Effector memory CD4-positive, alpha-beta T cell (primary cell): ENCODE measurements at places on chromosomes 12 and 14.

GRCh38 chr14:55383541-55384140 is 28.0 kb downstream of the ATG14 start:
- no peak overlapping the region for H3K27ac ChIP-seq
- DNase-seq = no peak
- no peak overlapping the region for H3K4me3 ChIP-seq
- H3K27me3 ChIP-seq = no peaks in the 10 kb centered on the region
- H3K4me1 ChIP-seq = no peaks in the 10 kb centered on the region

- no peaks in the 10 kb centered on the region for H3K27me3 ChIP-seq
- no peak for DNase-seq
- H3K36me3 ChIP-seq = no peaks in the 10 kb centered on the region
- no peak overlapping the region for H3K27ac ChIP-seq
- peaks cover 21% of the 10 kb centered on the region for H3K4me1 ChIP-seq
These were observed 35.2 kb upstream of the CLIP1 start for GRCh38 chr12:122457627-122458026.

- no peak overlapping the region for H3K27ac ChIP-seq
- no peaks in the 10 kb centered on the region for H3K27me3 ChIP-seq
- H3K4me1 ChIP-seq = no peaks in the 10 kb centered on the region
- H3K4me3 ChIP-seq = no peak overlapping the region
These were observed 162.8 kb downstream of the SNAPC1 start for GRCh38 chr14:61925043-61925442.

- no peaks in the 10 kb centered on the region for H3K27me3 ChIP-seq
- no peak for DNase-seq
- no peaks in the 10 kb centered on the region for H3K4me1 ChIP-seq
- H3K27ac ChIP-seq = no peak overlapping the region
- no peak overlapping the region for H3K4me3 ChIP-seq
These were observed 1.1 kb downstream of the SLC6A15 start for GRCh38 chr12:84911271-84912197.

DNA sequence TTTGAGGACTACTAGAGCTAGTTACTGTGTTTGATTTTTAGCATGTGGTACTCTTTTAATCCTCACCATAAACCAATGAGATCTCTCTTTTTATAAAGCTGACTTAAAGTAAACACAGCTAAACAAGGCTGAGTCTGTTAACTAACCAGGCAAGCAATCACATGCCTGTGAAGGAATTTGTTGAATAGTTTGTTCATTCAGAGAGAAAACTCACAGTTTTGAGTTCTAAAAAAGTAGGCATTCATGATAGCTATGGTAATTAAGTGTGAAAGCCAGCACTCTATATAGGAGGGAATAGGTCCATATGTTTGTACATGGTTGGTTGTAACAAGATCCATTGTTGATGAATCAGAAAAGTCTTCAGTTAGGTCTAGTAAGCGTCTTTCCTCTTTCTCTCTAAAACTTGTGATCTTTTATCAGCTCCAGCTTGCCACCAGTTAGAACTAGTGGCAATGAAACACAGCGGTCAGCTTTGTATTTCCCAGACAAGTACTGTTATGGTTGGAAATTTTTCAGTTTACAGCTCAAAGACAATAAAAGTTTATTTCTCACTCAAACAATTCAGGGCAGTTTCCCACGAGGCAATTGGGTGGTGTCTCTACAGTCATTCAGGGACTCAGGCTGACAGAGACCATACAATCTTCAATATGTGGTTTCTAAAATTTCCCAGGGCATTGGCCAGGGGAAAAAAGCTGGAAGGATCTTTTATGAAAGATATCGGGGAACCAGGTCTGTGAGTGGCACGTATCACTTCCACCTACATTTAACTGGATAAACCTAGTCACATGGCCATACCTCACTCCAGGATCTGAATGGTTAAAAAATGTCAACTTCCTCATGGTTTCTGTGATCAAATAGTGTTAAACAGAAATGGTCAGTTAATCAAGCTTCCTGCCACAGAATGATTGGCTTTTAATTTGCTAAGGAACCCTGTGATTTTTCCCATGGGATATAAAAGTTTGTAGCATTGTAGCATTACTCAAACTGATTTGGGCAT is 203.1 kb downstream of the KIF21A start:
- H3K27ac ChIP-seq = no peak overlapping the region
- no peak overlapping the region for H3K4me3 ChIP-seq
- no peak for DNase-seq
- H3K4me1 ChIP-seq = no peaks in the 10 kb centered on the region
- no peaks in the 10 kb centered on the region for H3K36me3 ChIP-seq
- no peaks in the 10 kb centered on the region for H3K27me3 ChIP-seq

DNA sequence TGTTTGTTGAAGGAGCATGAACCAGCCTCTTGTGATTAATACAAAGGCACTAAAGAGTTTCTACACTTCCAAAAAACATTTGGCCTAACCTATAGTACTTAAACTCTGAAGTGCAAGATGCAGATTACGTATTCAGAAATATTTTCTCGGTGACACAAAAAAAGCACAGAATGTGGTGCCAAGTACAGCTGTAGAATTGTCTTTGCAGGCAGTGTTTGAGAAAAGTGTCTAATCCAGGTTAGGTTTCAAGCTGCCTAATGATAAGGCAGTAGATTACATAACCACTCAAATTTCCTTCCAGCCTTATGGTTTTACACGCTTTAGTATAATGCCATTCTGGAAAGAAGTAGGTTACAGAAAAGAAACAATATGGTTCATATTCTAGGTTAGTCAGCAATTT is 205.2 kb downstream of the KLHL28 start:
- no peak for DNase-seq
- H3K4me3 ChIP-seq = no peak overlapping the region
- H3K4me1 ChIP-seq = no peaks in the 10 kb centered on the region
- no peaks in the 10 kb centered on the region for H3K36me3 ChIP-seq
- H3K27ac ChIP-seq = no peak overlapping the region
- no peaks in the 10 kb centered on the region for H3K27me3 ChIP-seq

GRCh38 chr14:60565211-60565610 is 56.3 kb downstream of the SIX6 start:
- no peak overlapping the region for H3K27ac ChIP-seq
- no peaks in the 10 kb centered on the region for H3K4me1 ChIP-seq
- no peaks in the 10 kb centered on the region for H3K27me3 ChIP-seq
- H3K4me3 ChIP-seq = no peak overlapping the region
- no peak for DNase-seq

GRCh38 chr12:6241495-6241894 is 41.3 kb downstream of the CD9 start:
- no peak for DNase-seq
- H3K4me1 ChIP-seq = no peaks in the 10 kb centered on the region
- no peak overlapping the region for H3K27ac ChIP-seq
- H3K4me3 ChIP-seq = no peak overlapping the region

- H3K27me3 ChIP-seq = no peaks in the 10 kb centered on the region
- no peak overlapping the region for H3K4me3 ChIP-seq
- no peaks in the 10 kb centered on the region for H3K36me3 ChIP-seq
- H3K27ac ChIP-seq = no peak overlapping the region
These were observed 17.6 kb downstream of the ANKRD9 start for GRCh38 chr14:102491786-102492530.

- H3K4me1 ChIP-seq = peaks cover 36% of the 10 kb centered on the region
- H3K4me3 ChIP-seq = no peak overlapping the region
- peaks cover 69% of the 10 kb centered on the region for H3K36me3 ChIP-seq
- no peaks in the 10 kb centered on the region for H3K27me3 ChIP-seq
These were observed 10.8 kb downstream of the SETD1B start for GRCh38 chr12:121814429-121815119.

- H3K4me1 ChIP-seq = no peaks in the 10 kb centered on the region
- DNase-seq = no peak
- no peak overlapping the region for H3K27ac ChIP-seq
- no peaks in the 10 kb centered on the region for H3K27me3 ChIP-seq
These were observed 25.5 kb upstream of the KCNJ8 start for GRCh38 chr12:21800011-21800410.

- peaks cover under 1% of the 10 kb centered on the region for H3K27me3 ChIP-seq
- H3K4me1 ChIP-seq = no peaks in the 10 kb centered on the region
- no peaks in the 10 kb centered on the region for H3K36me3 ChIP-seq
- H3K4me3 ChIP-seq = no peak overlapping the region
- no peak overlapping the region for H3K27ac ChIP-seq
These were observed 69.0 kb downstream of the PRIMA1 start for GRCh38 chr14:93719256-93719655.

- no peak overlapping the region for H3K4me3 ChIP-seq
- DNase-seq = no peak
- no peak overlapping the region for H3K27ac ChIP-seq
- no peaks in the 10 kb centered on the region for H3K36me3 ChIP-seq
- no peaks in the 10 kb centered on the region for H3K27me3 ChIP-seq
These were observed 181.2 kb upstream of the MIS18BP1 start for GRCh38 chr14:45434221-45434620.

DNA sequence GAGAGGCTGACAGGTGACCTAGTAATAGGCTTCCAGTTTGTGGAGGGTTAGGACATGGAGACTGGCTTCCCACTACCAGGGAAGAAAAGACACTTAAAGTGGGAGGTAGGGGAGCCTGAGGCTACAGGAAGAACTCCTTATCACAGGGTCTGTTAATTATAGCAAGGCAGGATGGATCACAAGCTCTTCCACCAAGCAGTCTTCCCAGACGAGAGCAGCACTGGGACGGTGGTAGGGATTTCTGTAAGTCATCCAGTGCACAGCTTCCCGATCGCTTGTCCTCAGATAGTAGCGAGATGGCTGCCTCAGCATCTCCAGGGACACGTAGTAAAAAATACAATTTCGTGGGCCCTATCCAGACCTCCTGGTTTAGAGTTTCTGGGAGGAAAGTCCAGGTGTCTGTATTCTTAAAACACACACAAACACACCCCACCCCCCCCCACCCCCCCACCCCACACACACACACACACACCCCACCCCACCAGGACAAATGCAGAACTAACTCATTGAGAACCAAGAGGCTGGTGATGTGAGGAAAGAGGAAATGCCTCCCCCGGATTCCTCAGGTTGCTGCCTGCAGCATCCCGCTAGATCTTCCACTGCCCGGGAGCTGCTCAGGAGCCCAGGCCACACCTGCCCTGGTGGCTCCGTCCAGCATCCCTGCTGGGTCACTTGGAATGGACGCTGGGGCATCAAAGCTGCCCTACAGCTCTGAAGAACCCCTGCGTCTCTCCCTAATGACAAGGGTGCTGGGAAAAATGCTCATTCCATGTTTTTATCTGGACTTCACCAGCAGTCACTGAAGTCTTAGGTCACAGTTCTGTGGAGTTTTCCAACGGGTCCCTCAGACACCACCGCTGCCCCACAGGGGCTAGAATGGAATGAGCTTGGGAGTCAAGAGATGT is 307.2 kb downstream of the CACNA1C start:
- H3K27ac ChIP-seq = no peak overlapping the region
- no peak for DNase-seq
- peaks cover 4% of the 10 kb centered on the region for H3K4me1 ChIP-seq
- no peaks in the 10 kb centered on the region for H3K27me3 ChIP-seq
- H3K4me3 ChIP-seq = no peak overlapping the region
- no peaks in the 10 kb centered on the region for H3K36me3 ChIP-seq

DNA sequence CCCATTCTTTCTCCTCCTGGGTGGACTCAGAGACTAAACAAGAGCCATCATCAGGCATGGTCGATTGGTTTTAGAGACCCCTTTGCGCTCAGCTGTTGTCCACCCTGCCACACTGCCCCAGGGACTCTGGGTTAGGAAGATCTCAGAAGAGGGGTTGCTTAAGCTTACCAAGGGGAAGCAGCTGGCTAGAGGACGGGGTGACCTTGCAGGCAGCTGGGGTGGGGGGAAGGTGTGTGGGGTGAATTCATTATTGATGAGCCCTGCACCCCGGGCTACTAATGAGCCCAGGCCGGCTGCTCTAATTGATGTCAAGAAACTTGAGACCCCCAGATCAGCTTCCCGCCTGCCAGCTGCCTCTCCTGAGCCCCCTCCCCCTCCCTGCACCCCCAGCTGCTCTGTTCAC is 8.7 kb upstream of the ZNF385A start:
- H3K4me1 ChIP-seq = peaks cover 4% of the 10 kb centered on the region
- no peak for DNase-seq
- no peak overlapping the region for H3K4me3 ChIP-seq
- H3K27me3 ChIP-seq = no peaks in the 10 kb centered on the region

DNA sequence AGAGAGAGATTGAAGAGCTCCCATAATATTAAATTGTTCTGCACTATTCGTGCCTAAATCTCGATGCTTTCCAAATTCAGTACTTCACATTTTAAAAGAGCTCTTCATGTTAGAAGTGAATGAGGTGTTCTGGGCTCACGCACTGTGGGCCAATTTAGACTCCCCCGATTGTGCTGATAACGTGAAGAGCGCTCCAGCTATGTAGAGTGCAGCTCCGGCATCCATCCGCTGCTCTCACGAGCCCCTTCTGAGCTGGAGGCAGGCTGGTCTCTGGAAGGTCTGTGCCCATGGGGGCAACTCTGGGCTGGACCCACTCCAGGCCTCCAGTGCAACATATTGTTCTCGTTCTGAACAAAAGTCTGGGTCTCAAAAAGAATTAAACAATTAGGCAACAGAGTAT is 692.6 kb downstream of the VRK1 start:
- no peak overlapping the region for H3K4me3 ChIP-seq
- no peaks in the 10 kb centered on the region for H3K36me3 ChIP-seq
- no peaks in the 10 kb centered on the region for H3K27me3 ChIP-seq
- no peak overlapping the region for H3K27ac ChIP-seq
- H3K4me1 ChIP-seq = no peaks in the 10 kb centered on the region

- H3K4me3 ChIP-seq = no peak overlapping the region
- H3K4me1 ChIP-seq = no peaks in the 10 kb centered on the region
- no peaks in the 10 kb centered on the region for H3K27me3 ChIP-seq
- H3K36me3 ChIP-seq = peaks cover 15% of the 10 kb centered on the region
- no peak for DNase-seq
- H3K27ac ChIP-seq = no peak overlapping the region
These were observed 60.7 kb downstream of the ZFC3H1 start for GRCh38 chr12:71602761-71603577.

- DNase-seq = no peak
- no peaks in the 10 kb centered on the region for H3K36me3 ChIP-seq
- no peaks in the 10 kb centered on the region for H3K27me3 ChIP-seq
- H3K4me3 ChIP-seq = no peak overlapping the region
- no peak overlapping the region for H3K27ac ChIP-seq
These were observed 80.8 kb downstream of the LLPH start for GRCh38 chr12:66049538-66050282.

GRCh38 chr12:64797156-64797555 is 27.3 kb upstream of the TBC1D30 start:
- no peak overlapping the region for H3K4me3 ChIP-seq
- no peak for DNase-seq
- H3K27me3 ChIP-seq = no peaks in the 10 kb centered on the region
- no peak overlapping the region for H3K27ac ChIP-seq
- no peaks in the 10 kb centered on the region for H3K4me1 ChIP-seq

GRCh38 chr12:31089072-31089471 is 15.4 kb downstream of the DDX11 start:
- H3K4me3 ChIP-seq = no peak overlapping the region
- H3K36me3 ChIP-seq = peaks cover 11% of the 10 kb centered on the region
- DNase-seq = no peak

- no peak overlapping the region for H3K4me3 ChIP-seq
- H3K36me3 ChIP-seq = no peaks in the 10 kb centered on the region
- no peak overlapping the region for H3K27ac ChIP-seq
- H3K27me3 ChIP-seq = peaks cover 4% of the 10 kb centered on the region
- H3K4me1 ChIP-seq = no peaks in the 10 kb centered on the region
- DNase-seq = no peak
These were observed 410.5 kb downstream of the MED13L start for GRCh38 chr12:115866909-115867525.

GRCh38 chr12:109428037-109428629 is 49.0 kb downstream of the KCTD10 start:
- no peaks in the 10 kb centered on the region for H3K36me3 ChIP-seq
- H3K4me1 ChIP-seq = peaks cover 6% of the 10 kb centered on the region
- H3K4me3 ChIP-seq = no peak overlapping the region
- H3K27me3 ChIP-seq = no peaks in the 10 kb centered on the region
- peak; percentile 60 for DNase-seq
- no peak overlapping the region for H3K27ac ChIP-seq
